Stimulated activated CD8-positive, alpha-beta memory T cell treated with anti-CD3 and anti-CD28 coated beads, Interleukin-7, amount 100 ng/mL, for 1 hour (primary cell): ENCODE measurements at places on chromosomes 5 and 9.

DNA sequence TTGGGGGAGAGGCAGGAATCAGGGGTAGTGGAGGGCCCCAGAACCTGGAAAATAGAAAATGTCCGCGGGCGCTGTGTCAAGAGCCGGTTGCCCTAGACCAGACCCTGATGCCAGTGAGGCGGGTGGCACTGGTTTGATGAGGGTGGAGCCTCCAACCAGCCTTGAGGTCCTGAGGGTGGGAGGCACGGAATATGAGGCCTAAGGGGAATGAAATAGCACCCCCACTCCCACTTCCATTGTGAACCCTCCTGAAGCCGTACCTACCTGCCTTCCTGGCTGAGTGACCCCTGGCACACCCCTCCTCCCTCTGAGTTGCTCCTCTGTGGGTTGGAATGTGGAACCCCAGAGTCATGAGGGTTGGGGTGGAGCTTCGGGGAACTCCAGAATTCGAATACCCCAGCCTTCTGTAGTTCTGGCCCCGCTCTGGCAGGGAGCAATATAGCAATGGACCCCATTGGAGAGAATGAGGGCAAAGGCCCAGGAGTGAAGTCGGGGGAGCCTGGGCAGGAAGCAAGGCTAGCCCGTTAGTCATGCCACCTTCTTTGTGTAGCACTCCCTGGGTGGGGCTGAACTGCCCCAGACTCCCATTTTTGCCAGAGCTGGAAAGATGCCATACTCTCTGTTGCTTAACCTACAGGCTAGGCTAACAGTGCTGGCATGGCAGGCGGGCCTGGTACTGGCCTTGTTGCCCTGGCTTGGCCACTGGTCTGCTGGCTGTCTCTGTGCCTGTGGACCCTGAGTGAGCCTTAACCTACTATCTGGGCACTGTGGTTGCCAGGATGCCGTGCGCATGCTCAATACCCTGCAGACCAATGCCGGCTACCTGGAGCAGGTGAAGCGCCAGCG, 1.0 kb downstream of the FPGS start:
- DNase-seq = no peak

DNA sequence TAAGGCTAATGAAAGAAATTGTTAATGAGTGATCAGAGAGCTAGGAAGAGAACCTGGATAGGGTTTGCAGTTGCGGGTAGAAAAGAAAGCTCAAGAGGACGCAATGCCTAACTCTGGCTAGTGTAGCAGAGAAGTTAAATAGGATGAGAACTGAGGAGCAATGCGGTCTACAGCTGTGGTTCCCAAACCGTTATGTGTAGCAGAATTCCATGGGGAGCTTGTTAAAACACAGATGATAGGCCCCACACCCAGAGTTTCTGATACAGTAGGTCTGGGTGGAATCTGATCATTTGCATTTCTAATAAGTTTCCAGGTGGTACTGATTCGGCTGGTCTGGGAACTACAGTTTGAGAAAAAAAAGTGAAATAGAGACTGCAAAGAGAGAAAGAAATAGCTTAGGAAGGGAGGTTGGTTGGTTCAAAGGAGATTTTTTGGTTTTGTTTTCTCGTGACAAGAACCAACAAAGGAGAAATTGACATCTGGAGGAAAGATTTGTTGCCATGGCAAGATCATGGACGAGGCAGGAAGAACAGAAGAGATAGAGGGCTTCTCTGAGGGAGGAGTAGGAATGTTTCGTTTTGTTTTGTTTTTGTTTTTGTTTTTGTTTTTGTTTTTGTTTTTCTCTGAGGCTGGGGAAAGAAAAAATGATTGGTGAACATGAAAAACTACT, 276.1 kb downstream of the ARRDC3 start:
- DNase-seq = no peak

- DNase-seq = no peak
Observed at GRCh38 chr9:125604196-125604595, 102.8 kb downstream of the MAPKAP1 start.

DNA sequence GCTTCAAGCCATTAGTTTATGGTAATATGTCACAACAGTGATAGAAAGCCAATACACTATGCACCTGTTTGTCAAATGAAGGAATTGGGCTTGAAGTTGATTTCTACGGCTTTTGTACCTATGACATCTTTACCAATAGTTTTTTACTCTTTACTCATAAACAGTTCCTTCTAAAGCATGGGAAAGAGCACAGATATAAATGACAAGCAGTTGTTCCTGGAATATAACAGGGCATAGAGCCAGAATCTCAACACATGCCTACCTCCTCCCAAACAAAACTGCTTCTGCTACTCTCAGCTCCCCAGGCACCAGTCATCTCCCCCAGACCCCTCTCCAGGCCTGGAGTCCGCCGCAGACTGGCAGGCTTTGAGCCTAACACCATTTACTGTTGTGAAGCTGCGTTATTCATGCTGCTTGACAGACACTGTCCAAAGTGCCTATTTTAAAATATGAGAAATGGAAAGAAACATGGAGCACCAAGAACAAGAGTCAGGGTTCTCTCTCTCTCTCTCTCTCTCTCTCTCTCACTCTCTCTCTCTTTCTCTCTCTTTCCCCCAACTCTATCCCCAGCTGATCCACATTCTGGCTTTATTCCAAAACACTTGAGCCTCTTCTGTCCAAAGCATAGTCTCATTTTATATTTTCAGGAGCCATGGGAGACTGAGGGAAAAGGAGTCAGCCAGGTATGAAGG, 111.6 kb downstream of the ADRB2 start:
- no peak for DNase-seq

- no peak for DNase-seq
Observed at GRCh38 chr5:88872971-88873370, 10.0 kb downstream of the MEF2C start.

- no peak for DNase-seq
Observed at GRCh38 chr9:135797507-135798262, 95.7 kb downstream of the KCNT1 start.

GRCh38 chr9:131423171-131423581, 29.3 kb downstream of the PRRC2B start:
- no peak for DNase-seq

- no peak for DNase-seq
Observed at GRCh38 chr5:168320805-168321204, 29.4 kb downstream of the WWC1 start.

GRCh38 chr9:105046907-105047741, 119.2 kb upstream of the ABCA1 start:
- DNase-seq = no peak

GRCh38 chr5:53642061-53642460, 81.6 kb downstream of the NDUFS4 start:
- no peak for DNase-seq

GRCh38 chr5:68886814-68887213, 207.0 kb upstream of the SLC30A5 start:
- DNase-seq = no peak

DNA sequence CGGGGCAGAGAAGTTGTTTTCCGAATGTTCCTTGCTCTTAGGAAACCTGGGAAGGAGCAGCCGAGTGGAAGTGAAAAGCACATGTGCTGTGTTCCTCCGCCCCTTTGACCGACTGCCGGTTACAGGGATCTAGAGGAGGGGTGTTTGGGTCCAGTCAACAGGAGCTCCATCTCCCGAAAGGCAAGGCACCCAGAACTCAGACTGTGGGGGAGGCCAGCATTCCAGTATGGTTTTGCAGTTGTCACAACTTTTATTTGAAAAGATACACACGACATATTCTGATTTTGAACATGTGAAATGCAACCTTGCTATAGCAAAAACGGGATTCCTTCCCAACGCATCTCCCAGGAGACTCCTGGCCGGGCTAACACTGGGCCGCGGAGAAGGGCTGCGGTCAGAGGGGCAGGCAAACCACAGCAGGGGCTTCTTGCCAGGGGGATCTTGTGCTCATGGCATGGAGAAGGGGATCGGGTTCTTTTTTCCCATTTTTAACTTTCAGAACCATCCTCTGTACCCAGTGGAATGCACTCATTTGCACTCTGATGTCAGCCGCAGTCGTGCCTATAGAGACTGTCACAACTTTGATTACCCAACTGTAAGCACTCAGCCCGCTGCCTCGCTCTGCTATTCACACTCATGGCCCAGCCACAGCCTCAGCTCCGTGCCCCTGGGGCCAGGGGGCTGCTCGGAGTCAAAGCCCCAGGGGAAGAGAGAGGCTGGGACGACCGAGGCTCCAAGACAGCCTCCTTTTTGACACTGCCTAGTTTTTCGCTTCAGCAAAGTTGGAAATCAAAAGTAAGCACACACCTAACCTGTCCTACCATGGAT, 3.9 kb downstream of the QRFP start:
- DNase-seq = no peak

GRCh38 chr9:88322906-88323566, 65.2 kb upstream of the SPIN1 start:
- peak; percentile 15 for DNase-seq

GRCh38 chr5:54344653-54345052, 34.3 kb upstream of the ARL15 start:
- DNase-seq = no peak

GRCh38 chr5:10552183-10553143, 11.4 kb upstream of the ANKRD33B start:
- no peak for DNase-seq

- no peak for DNase-seq
Observed at GRCh38 chr9:100466171-100466828, 6.6 kb upstream of the TMEFF1 start.

- DNase-seq = no peak
Observed at GRCh38 chr5:68446487-68446894, 230.9 kb downstream of the PIK3R1 start.

DNA sequence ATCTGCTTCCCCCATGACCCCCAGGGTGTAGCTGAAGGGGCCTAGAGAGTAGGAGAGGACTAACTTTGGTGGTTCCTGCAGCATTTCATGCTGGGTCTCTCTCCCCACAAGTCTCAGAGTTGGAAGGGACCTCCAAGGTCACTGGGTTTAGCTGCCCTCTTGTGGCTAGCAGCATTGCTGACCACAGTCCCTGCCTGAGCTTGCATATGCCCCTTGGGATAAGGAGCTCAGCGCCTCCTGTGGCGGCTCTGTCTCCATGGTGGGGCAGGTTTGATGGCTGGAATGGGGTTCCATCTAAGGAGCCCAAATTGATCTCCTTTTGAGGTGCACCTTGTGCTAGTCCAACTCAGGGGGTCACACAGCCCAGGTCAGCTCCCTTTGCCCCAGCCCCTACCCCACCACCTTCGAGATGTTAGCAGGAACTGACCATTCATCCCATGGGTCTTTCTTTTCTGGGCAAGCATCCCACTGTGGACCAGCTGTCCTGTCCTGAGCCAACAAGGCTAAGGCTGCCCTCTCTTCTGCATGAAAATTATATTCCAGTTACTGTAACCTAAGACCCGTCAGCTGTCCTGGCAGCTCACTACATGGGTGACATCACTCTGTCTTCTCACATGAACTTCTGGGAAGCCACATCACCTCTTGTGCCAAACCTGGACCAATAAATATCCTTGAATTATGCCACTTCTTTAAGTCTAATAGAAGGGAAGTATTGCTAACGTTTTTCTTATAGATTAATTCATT, 196.2 kb downstream of the HSPA4 start:
- no peak for DNase-seq

- no peak for DNase-seq
Observed at GRCh38 chr9:111348821-111349271, 18.8 kb upstream of the OR2K2 start.
